Occipital lobe (tissue), 3 donors: ENCODE measurements at places on chromosomes 3 and 15. TPM values are rescaled to one million over a fixed set of nuclear protein-coding genes. Genes with fewer than 3 reads are reported as not detected.

GOLGA8Q gene
- 0.62 TPM for total RNA-seq

CMTM8 gene
- total RNA-seq, result 0.31 TPM

ZIC1 gene
- total RNA-seq, result 15.6 TPM

ATP13A5 gene
- total RNA-seq, result under 0.01 TPM

AADAC gene
- not detected for total RNA-seq

ALAS1 gene
- 36.2 TPM for total RNA-seq

AADACL2 gene
- not detected for total RNA-seq

CFAP44 gene
- 4.2 TPM for total RNA-seq

NPAP1 gene
- 0.31 TPM for total RNA-seq

PLCH1 gene
- total RNA-seq, result 10.9 TPM

C3orf22 gene
- total RNA-seq, result not detected

CHST2 gene
- 33.4 TPM for total RNA-seq

CACNA2D2 gene
- total RNA-seq, result 2.2 TPM

FSTL1 gene
- total RNA-seq, result 63.8 TPM

ACP3 gene
- 1.2 TPM for total RNA-seq

SEMA3B gene
- 2.3 TPM for total RNA-seq

FAM81A gene
- total RNA-seq, result 93.1 TPM

KLHL40 gene
- not detected for total RNA-seq

FBXW12 gene
- 2.5 TPM for total RNA-seq

NR1I2 gene
- 0.16 TPM for total RNA-seq

APBA2 gene
- total RNA-seq, result 108 TPM

GUCA1C gene
- not detected for total RNA-seq

FGF12 gene
- total RNA-seq, result 187 TPM

ASB14 gene
- not detected for total RNA-seq

SCAPER gene
- total RNA-seq, result 80.0 TPM

GRAMD1C gene
- total RNA-seq, result 5.0 TPM

DLEC1 gene
- 0.78 TPM for total RNA-seq

GHSR gene
- total RNA-seq, result not detected

LRRC31 gene
- total RNA-seq, result not detected

LEKR1 gene
- total RNA-seq, result 0.78 TPM

MYH15 gene
- 0.31 TPM for total RNA-seq

B4GALT4 gene
- total RNA-seq, result 11.5 TPM

EFCAB12 gene
- 0.16 TPM for total RNA-seq

MB21D2 gene
- 61.9 TPM for total RNA-seq

CX3CR1 gene
- total RNA-seq, result 11.4 TPM

ROPN1 gene
- 0.16 TPM for total RNA-seq

GPR156 gene
- total RNA-seq, result 5.6 TPM

PYDC2 gene
- not detected for total RNA-seq

EPHB1 gene
- 20.1 TPM for total RNA-seq

ACTRT3 gene
- 3.3 TPM for total RNA-seq

MORC1 gene
- total RNA-seq, result 0.31 TPM

STXBP5L gene
- total RNA-seq, result 18.6 TPM

SMCO1 gene
- not detected for total RNA-seq

AHSG gene
- 0.47 TPM for total RNA-seq

ACKR2 gene
- total RNA-seq, result 0.16 TPM
